ENCODE measurements at places on chromosomes 5 and 9.

GRCh38 chr5:42429694-42430093 is 6.5 kb downstream of the GHR start:
- no peak for DNase-seq

- no peak for DNase-seq
Observed at GRCh38 chr5:36680066-36680465, 73.7 kb downstream of the SLC1A3 start.

- DNase-seq: no peak
Observed at GRCh38 chr9:111851553-111851952, 45.1 kb upstream of the UGCG start.

DNA sequence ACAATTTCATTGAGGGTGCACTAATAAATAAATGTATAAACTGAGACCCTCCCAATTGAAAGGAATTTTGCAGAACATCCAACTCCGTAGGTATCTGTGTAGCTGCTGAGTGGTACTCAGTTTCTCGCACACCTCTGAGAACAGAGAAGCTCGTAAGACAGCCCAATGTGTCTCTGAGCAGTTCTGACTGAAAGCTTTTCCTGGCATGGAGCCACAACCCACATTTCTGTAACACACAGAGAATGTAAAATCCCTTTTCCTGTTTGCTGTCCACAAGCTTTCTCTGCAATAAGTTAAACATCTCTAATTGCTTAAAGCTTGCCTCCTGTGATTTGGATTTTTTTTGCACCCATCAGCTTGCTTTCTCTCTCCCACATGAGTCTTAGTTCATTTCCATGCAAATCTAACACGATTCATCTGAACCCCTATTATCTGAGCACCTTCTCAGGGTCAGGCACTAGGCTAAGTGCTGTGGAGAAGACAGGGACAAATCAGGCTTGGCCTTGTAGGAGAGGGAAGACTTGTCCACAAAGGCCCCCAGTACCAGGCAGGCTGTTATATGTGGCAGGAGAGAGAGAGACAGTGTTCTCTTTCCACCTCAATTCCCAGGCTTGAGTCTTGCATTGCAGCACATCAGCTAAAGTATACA is 44.2 kb upstream of the COL15A1 start:
- DNase-seq: no peak

DNA sequence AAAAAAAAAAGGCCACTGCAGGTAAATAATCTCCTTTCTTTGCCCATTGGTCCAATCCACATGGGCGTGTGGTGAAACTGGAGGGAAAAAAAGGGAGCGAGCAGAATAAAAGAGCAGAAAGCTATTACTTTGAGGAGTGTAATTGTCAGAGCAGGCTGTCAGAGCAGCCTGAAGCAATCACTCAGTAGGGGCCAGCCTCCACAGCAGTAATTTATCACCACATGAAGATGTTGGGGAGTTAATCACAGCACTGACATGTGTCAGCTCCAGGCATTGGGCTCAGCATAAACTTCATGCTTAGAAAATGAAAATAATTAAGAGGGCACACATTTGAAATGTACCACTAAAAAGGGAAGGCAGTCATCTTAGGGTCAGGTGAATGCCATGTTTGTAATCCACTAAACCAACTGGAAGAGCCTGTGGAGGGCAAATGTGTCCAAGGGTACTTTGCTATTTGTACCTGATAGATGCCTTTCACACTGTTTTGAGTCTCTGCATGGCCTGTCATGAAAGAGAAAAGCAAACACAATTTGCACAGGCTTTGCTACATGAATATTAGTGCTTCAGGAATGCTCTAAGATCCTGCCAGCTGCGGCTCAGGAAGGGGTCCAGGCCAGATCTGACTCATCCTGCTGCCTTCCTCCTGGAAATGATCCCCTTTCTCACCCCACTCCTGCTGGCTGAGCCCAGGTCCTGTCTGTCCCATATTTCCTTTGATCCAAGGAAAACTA is 2.9 kb upstream of the PTGER4 start:
- DNase-seq: no peak

DNA sequence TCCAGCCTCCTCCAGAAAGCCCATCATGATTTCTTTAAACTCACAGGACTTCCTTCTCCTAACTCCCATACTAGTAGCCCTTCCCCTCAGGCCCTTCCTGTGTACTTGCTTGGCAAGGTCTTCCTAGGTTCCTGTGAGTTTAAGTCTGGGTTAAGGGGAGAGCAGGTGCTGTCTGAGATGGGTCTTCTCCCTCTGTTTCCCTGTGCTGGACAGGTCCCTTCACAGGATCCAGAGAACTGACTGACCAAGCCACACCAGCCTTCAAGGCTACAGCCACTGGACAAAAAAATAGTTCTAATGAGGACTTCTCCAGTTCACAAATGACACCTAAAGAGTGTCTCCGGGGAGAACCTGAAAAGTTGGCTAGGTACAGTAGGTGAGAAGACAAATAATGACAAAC is 29.5 kb upstream of the MYORG start:
- DNase-seq: no peak

DNA sequence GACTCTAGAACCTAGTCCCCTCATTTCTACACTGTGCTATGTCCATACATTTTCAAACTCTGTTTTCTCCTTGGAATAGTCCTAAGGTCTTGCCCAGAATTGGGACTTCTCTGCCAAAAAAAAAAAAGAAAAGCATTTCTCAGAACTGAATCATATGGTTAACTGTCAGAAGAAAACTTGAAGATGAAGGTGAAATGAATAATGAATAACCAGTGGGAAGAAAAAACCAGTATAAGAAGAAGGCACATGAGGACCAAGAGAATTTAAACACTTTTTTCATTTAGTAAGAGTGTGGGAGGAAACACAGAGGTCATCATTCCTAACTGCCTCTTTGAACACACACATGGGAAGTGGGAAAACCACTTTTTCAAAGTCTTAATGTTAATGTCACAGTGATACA is 197.7 kb downstream of the PRELID2 start:
- no peak for DNase-seq

DNA sequence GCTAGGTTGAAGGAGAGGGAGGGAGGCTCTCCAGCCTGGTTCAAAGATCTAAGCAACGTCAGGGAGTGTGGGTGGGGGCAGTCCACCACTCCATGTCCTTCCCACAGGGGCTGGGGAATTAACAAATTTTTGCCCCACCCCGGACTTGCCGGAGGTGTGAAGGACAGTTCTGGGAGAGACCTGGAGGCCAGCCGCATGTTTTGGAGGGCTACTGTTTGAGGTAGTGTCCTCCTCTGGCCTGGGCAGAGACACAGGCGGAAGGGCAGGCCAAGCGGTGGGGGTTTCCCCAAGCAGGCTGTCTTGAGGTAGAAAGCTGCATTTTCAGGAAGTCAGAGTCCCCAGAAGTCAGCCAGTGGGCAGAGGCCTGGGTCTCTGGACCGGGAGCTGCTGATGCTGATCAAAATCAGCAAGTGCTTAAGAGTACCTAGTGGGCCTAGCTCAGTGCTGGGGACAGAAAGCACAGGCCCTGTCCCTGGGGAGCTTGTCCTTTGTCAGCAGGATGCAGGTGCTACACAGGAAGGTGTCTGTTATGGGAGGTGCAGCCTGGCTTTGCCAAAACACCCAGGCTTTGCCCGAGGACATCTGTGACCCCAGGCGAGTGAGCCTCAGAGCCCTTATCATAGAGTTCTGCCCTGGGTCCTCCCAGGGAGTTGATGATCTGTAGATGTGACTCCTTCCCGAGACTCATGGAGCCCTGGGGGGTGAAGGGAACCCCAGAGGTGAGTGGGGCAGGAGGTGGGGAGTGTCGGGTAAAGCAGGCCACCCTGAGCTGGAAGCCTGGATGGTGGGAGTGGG is 18.5 kb downstream of the JADE2 start:
- no peak for DNase-seq

DNA sequence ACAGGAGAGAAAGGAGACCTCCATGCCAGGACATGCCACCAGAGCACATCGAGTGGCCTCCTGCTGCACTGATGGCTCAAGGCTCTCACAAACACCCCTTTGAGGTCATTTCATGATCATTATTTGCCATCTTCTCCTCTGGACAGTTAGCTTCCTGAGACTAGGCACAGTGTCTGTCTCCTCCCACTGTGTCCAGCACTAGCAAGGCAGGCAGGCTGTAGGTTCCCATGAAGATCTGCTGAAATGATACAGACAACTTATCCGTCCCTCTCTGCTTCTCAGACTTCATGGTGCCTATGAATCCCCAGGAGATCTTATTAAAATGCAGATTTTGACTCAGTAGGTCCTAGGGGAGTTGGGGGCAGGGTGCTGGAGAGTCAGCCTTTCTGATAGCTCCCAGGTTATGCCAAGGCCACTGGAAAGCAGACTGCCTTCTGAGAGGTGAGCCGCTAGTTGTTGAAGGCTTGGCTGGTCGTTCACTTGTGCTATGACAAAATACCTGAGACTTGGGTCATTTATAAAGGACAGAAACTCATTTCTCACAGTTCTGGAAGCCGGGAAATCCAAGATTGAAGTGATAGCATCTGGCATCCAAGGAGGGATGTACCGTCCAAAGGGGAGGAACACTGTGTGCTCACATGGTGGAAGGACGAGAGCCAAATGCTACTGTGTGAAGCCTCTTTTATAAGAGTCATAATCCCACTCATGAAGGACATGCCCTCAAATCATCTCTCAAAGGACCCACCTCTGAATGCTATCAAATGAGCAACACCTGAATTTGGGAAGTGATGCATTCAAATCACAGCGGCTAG is 183.4 kb downstream of the SPOCK1 start:
- no peak for DNase-seq

GRCh38 chr9:135770203-135770535 is 68.2 kb downstream of the KCNT1 start:
- no peak for DNase-seq

- DNase-seq: no peak
Observed at GRCh38 chr5:146770546-146770945, 108.0 kb downstream of the PPP2R2B start.

- DNase-seq: no peak
Observed at GRCh38 chr9:23412458-23412857, 413.6 kb downstream of the ELAVL2 start.

- no peak for DNase-seq
Observed at GRCh38 chr5:1438871-1439270, 6.4 kb downstream of the SLC6A3 start.

- no peak for DNase-seq
Observed at GRCh38 chr9:105712773-105713172, 18.4 kb downstream of the TMEM38B start.

- DNase-seq: no peak
Observed at GRCh38 chr5:172585114-172585513, 55.9 kb upstream of the NEURL1B start.

GRCh38 chr5:115439042-115439441 is 105.5 kb downstream of the FEM1C start:
- DNase-seq: no peak

GRCh38 chr9:89654025-89654662 is 49.3 kb downstream of the GADD45G start:
- no peak for DNase-seq

GRCh38 chr5:96945144-96945897 is 9.4 kb downstream of the LNPEP start:
- no peak for DNase-seq

Data from activated T-cell treated with anti-CD3 and anti-CD28 coated beads for 1 hour (primary cell).